OCI-LY7 (cell line): ENCODE measurements at places on chromosomes 7 and 10.

DNA sequence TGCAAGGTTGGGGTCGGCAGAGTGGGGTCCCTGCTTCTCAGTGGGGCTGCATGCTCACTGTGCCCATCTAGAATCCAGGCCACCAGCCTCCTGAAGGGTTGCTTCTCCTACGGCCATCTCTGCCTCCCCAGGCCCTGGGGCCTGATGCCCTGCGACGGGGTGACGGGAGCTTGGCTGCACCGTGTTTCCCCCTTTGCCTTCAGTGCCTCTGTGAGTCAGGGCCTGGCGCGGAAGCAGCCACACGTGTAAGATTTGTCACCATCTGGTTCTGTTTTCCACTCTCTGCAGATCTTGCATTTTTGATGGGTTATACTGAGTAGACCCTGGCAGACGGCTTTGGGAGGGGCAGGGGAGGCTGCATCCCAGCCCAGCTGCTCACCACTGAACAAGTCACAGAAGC lies 7.2 kb downstream of the ADAMTS14 start:
- no peak for DNase-seq

- no peak for DNase-seq
These were observed 496.4 kb downstream of the KIF20B start for GRCh38 chr10:90197766-90198165.

DNA sequence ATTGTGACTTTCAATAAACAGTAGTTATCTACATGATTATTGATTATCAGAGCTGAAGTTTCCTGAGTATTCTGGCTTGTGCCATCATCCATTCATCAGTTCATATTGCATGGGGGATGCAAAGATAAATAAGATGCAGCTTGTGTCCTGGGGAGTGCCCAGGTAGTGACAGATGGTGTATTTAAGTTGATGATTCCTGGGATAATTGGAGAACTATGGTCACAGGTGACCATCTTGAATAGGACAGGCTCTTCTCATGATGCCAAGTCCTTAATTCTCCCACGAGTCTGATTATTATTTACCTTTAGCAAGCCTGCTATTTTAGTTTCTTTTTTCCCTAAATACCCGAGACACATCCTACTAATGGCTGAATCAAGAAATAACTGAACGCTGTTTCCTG lies 64.9 kb downstream of the PLPP4 start:
- DNase-seq: no peak

GRCh38 chr10:60414877-60415585 lies 25.4 kb upstream of the ANK3 start:
- no peak for DNase-seq

- peak; percentile 15 for DNase-seq
These were observed 20.8 kb downstream of the LAMB4 start for GRCh38 chr7:108109221-108109908.

DNA sequence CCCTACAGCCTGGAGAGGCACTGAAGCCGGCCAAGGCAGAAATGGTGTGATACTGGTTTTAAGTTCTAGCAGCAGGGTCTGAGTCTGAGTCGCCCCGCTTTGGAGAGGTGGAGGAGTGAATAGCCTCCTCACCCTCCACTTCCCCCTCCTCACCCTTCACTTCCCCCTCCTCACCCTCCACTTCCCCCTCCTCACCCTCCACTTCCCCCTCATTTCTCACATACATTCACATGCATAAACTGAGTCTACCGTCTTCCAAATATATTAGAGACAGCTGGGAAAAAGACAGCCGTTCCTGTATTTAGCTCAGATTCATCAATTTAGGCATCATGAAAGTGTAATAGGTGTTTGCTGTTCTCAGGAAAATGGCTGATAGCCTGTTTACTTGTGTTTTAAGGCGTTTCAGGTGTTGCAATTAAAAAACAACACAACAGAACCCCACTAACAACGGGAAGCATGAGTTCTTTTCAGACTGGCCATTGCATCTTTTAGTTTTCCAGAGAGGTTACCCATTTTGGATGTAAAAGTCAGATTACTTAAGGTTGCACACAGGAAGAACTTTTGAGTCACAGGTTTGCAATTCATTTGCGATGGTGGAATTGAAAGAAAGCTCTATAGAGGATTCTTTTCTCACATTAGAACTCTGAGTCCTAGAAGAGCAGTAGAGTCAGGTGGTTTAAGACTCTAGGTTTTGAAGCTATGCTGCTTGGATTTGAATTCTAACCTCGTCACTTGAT lies 861 bp downstream of the NRBF2 start:
- DNase-seq: peak; percentile 71

DNA sequence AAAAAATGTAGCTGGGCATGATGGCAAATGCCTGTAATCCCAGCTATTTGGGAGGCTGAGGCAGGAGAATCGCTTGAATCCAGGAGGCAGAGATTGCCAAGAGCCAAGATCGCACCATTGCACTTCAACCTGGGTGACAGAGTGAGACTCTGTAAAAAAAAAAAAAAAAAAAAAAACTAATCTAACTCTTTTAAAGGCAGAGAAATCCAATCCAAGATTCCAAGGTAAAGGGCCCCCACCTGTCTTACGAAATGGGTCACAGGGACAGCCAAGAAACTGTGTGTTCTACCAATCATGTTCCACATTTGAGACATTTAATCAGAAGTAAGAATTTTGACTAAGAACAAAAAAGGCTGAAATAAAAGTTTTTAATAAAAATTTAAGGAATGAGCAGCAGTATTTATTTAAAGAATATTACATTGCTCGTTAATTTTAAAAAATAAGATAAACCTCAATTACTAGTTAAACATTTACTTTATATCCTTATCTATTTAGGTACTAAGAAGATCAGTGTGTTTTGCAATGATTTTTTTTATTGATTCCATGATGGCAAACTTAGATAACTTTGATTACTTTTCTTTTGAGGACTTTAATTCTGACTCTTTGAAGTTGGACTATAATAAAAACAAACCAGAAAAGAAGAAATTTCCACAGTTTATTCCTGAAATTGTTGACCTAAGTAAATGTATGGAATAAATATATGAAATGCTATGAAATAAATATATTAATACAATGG lies 6.7 kb upstream of the OAT start:
- no peak for DNase-seq

DNA sequence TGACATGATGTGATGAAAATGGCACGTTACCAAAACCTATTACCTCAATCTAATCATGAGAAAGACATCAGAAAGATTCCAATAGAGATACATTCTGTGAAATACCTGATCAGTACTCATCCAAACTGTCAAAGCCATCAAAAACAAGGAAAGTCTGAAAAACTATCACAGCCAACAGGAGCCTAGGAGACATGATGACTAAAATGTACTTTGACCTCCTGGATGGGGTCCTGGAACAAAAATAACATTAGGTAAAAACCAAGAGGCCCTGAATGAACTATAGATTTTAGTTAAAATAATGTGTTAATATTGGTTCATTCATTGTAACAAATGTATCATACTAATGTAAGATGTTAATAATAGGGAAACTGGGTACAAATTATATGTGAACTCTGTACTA lies 113.9 kb upstream of the LRGUK start:
- no peak for DNase-seq

DNA sequence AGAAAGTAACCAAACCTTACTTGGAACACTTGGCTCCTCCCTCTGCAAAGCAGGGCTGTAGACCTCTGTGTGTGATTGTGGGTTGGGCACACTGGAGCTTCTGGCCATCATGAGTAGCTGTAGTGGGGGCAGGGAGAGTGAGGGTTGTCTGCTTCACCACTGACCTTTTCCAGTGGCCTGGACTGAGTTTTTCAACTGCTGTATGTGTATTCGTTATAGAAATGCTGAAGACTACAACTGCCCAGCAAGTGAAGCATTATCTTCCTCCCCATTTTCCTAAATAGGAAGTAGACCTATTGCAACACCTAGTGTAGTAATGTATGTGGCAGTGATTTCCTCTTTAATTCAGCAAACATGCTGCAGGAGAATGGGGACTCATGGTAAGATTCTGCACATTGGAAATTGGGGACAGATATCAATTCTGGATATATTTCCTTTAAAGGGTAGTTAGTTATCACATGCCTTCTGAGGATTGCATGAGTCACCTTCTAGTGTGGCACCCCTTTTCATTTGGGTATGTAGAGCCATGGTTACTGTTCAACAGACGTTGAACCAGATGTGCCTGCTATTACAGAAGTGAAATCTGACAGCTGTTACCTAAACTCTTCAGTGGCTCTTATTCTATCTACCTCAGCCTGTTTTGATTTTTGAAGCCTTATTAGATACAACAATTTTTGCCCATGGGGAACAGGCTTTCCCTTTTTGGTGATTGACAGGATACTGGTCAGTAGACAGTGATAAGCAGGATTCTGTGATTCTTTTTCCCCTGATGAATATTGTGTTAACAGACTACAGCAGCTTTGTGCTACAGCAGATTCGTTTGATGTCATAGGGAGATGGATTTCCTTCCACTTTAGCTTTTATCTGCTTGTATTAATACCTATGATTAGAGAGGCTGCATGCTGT lies 130.9 kb downstream of the SND1 start:
- DNase-seq: peak; percentile 40

DNA sequence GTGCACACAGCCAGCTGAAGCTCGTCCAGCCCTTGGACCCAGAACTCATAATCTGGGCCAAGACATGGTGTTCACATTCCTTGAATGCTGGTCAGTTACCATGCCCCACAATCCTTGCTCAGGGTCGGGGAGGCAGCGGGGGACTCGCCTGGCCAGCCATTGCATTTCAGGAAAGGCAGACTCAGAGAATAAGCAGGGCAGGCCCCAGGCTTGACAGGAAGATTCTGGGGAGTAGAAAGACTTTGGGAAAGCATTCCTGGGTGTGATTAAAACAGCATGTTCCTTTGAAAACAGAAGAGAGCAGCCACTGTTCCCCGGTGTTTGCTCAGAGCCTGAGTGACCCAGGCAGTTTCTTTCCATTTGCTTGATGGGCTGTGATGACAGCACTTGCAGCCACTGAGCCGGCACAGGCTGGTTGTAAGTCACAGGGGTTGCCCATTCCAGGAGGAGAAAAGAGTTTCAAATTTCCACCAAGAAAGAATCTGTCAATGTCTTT lies 473.7 kb downstream of the TYW1 start:
- no peak for DNase-seq

DNA sequence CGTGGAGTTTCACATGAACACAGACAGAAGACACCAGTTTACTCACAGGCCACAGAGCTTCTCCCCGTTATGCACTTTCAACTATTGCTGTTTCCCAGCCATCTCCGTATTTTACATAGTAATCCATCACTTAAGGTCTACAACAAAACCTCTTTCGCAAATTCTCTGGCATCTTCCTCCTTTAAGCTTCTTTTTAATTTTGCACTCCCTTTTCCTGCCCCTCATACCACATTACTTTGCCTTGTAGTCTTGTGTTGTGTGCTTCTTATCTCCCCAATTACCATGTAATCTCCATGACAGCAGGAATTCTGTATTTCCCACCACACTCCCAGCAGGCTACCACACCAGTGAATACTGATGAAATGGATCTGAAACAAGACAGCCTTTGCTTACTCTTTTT lies 87.3 kb downstream of the ODAD2 start:
- no peak for DNase-seq

- no peak for DNase-seq
These were observed 26.4 kb upstream of the MSS51 start for GRCh38 chr10:73459683-73460314.
